Spleen (tissue), 13 donors: ENCODE measurements at places on chromosomes 3 and 15. TPM values are rescaled to one million over a fixed set of nuclear protein-coding genes. Genes with fewer than 3 reads are reported as not detected.
A peak's percentile ranks its signal among the peaks of the same experiment; 100 is the strongest.

The EFL1 gene
- 5.4 TPM for polyA plus RNA-seq

The GASK1A gene
- 0.59 TPM for polyA plus RNA-seq

The WDR49 gene
- 0.06 TPM for polyA plus RNA-seq

The TRNT1 gene
- polyA plus RNA-seq = 12.6 TPM

The HCLS1 gene
- 207 TPM for polyA plus RNA-seq

The CYP1A2 gene
- polyA plus RNA-seq = not detected

The TMEM89 gene
- 0.42 TPM for polyA plus RNA-seq

The ZNF385D gene
- 0.05 TPM for polyA plus RNA-seq

The SKIL gene
- 9.1 TPM for polyA plus RNA-seq

The B3GNT5 gene
- 0.61 TPM for polyA plus RNA-seq

The RTP1 gene
- not detected for polyA plus RNA-seq

The HIGD2B gene
- not detected for polyA plus RNA-seq

The CFAP100 gene
- not detected for polyA plus RNA-seq

The SLC15A2 gene
- 4.3 TPM for polyA plus RNA-seq

The CXCR6 gene
- 2.6 TPM for polyA plus RNA-seq

The CPN2 gene
- 1.2 TPM for polyA plus RNA-seq

GRCh38 chr15:77822631-77823230 lies 190.0 kb upstream of the LINGO1 start:
- no peak overlapping the region for H3K4me3 ChIP-seq
- DNase-seq = no peak
- peaks cover 43% of the 10 kb centered on the region for H3K27me3 ChIP-seq
- H3K36me3 ChIP-seq = no peaks in the 10 kb centered on the region

GRCh38 chr15:45427085-45427484 lies 48.7 kb upstream of the GATM start:
- H3K36me3 ChIP-seq = peaks cover 8% of the 10 kb centered on the region
- H3K27me3 ChIP-seq = peaks cover 6% of the 10 kb centered on the region
- H3K4me1 ChIP-seq = peaks cover 7% of the 10 kb centered on the region
- no peak for DNase-seq
- H3K27ac ChIP-seq = no peak overlapping the region
- H3K4me3 ChIP-seq = no peak overlapping the region

- DNase-seq = no peak
- no peaks in the 10 kb centered on the region for H3K27me3 ChIP-seq
- no peak overlapping the region for H3K4me3 ChIP-seq
Observed at GRCh38 chr3:8482960-8483665, 18.5 kb upstream of the LMCD1 start.

- H3K27me3 ChIP-seq = no peaks in the 10 kb centered on the region
- no peak for DNase-seq
- H3K27ac ChIP-seq = no peak overlapping the region
- H3K4me1 ChIP-seq = no peaks in the 10 kb centered on the region
- no peaks in the 10 kb centered on the region for H3K36me3 ChIP-seq
Observed at GRCh38 chr3:107025961-107026360, 351.3 kb upstream of the CCDC54 start.

GRCh38 chr3:136624894-136625815 lies 127.0 kb downstream of the STAG1 start:
- no peaks in the 10 kb centered on the region for H3K27me3 ChIP-seq
- H3K4me3 ChIP-seq = no peak overlapping the region
- no peak for DNase-seq
- H3K27ac ChIP-seq = no peak overlapping the region

- H3K27me3 ChIP-seq = peaks cover 18% of the 10 kb centered on the region
- H3K27ac ChIP-seq = peak within 1 kb of the TSS; percentile 94
- H3K4me3 ChIP-seq = peak within 1 kb of the TSS; percentile 89
- H3K36me3 ChIP-seq = no peaks in the 10 kb centered on the region
- peak; percentile 94 for DNase-seq
Observed at GRCh38 chr15:82045892-82046665, at the start of gene MEX3B. TSS of gene MEX3B (minus strand) at chr15:82046018. CDS start at chr15:82045705, 313 bp downstream.

GRCh38 chr3:142226474-142226873 lies 1.1 kb upstream of the GK5 start:
- no peak for DNase-seq
- peaks cover 6% of the 10 kb centered on the region for H3K4me1 ChIP-seq
- no peak overlapping the region for H3K4me3 ChIP-seq
- H3K27me3 ChIP-seq = no peaks in the 10 kb centered on the region

DNA sequence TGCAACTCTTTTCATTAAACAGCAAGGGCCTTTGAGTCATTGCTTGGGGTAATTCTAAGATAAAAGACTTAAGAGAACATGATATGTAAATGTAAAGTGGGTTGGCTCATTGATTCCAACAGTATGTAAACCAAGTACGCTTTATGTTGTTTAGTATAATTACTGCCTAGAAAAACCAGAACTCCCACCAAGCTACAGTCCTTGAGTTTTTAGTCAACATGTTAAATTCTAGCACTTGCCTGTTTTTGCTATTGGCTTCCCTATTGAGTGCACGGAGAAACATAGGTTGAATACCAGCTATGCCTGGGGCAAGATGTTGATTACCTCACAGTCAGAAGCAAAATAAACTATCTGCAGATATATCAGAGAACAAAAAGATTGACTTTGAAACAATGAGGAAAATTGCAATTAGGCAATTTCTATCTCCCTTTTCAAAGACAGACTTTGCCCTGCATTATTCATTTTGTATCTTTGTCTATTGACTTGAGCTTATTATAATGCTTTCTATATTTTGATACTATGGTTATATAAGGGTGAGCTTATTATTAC lies 179.3 kb downstream of the ZPLD1 start:
- no peaks in the 10 kb centered on the region for H3K27me3 ChIP-seq
- H3K4me3 ChIP-seq = no peak overlapping the region
- no peaks in the 10 kb centered on the region for H3K4me1 ChIP-seq
- DNase-seq = no peak

GRCh38 chr15:39493424-39494067 lies 87.3 kb upstream of the THBS1 start:
- no peak overlapping the region for H3K27ac ChIP-seq
- no peaks in the 10 kb centered on the region for H3K27me3 ChIP-seq
- DNase-seq = no peak
- peaks cover 3% of the 10 kb centered on the region for H3K4me1 ChIP-seq

DNA sequence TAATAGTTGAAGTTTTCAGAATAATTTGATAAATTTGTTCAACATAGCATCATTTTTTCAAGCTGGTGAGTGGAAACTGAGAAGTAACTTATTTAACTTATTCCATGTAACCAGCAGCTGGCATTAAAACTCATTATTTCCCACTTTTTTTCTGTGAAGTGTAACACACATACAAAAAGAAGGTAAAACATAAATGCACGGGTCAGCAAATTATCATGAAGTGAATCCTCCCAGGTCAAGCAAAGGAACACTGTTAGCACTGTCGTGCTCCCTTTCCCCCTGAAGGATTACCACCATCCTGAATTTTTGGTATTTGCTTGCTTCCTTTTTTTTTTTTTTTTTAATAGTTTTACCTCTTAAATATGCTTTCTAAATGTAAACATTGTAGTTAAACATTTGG lies 77.6 kb upstream of the LRRFIP2 start:
- H3K27ac ChIP-seq = no peak overlapping the region
- H3K4me3 ChIP-seq = no peak overlapping the region
- H3K27me3 ChIP-seq = no peaks in the 10 kb centered on the region
- peaks cover 9% of the 10 kb centered on the region for H3K36me3 ChIP-seq
- no peak for DNase-seq
- peaks cover 40% of the 10 kb centered on the region for H3K4me1 ChIP-seq

GRCh38 chr3:87778876-87779275 lies 279.9 kb downstream of the CGGBP1 start:
- no peak overlapping the region for H3K27ac ChIP-seq
- H3K27me3 ChIP-seq = no peaks in the 10 kb centered on the region
- no peak for DNase-seq
- no peak overlapping the region for H3K4me3 ChIP-seq

DNA sequence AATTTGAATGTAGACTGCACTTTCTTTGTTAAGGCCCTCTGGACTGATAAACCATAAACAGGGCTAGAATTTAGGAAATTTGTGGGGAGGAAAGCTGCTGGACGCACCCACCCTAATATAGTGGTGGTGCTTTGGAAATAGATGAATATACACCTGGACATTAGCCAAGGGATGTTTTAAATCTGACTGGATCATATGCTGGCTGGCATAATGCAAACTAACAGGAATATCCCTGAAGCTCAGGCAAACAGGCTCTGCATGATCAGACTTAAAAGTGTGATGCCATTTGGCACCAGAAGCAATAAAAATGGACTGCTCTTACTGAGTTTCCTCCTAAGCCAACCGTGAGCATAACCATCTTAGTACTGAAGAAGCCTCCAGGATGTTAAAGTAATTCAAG lies 465.8 kb upstream of the ROBO1 start:
- no peaks in the 10 kb centered on the region for H3K27me3 ChIP-seq
- H3K4me3 ChIP-seq = no peak overlapping the region
- H3K4me1 ChIP-seq = no peaks in the 10 kb centered on the region

DNA sequence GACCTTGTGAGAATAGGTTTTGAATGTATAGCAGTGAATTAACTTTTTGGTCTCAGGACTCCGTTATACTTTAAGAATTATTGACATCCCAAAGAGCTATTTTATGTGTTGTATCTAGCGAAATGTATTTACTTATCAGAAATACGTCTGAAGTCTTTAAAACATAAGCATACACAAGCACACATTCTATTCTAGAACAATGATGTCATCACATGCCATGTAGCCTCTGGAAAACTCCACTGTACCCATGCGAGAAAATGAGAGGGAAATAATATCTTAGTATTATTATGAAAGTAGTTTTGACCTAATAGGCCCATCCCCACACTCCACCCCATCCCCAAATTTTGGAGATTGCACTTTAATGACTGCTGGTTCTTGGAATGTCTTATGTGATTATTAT lies 1.5 kb downstream of the POLR2M start:
- H3K4me3 ChIP-seq = peak overlapping the region; percentile 78
- no peak for DNase-seq

DNA sequence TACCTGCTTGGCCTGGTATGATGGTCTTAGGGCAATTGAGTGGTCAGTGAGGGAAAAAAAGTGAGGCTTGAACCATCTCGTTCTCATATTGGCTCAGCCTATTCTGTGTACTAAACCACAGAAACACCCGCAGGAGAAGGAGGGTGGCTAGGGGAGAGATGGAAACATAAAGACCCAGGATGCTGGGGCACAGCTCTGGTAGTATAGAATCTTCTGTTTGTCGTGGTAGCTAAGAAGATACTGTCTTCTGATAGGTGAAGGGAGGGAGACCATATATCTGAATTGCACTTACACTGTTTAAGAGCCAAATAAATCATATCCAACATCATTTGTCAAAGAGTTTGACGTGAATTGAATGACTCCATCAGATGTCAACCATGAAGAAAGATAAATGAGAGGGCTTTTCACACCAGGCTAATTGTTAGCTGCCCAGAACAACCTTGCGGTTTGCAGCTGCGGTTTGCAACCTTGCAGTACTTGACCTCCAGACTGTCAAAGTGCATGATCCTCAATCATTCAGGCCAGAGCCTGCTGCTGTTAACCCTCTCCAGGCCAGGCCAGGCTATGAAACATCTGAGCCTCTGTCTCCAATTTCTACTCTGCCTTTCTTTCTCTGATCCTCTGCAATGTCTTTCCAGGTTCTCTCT lies 40.9 kb upstream of the PIK3R4 start:
- no peaks in the 10 kb centered on the region for H3K4me1 ChIP-seq
- no peak for DNase-seq
- H3K27me3 ChIP-seq = no peaks in the 10 kb centered on the region
- H3K36me3 ChIP-seq = no peaks in the 10 kb centered on the region
- no peak overlapping the region for H3K27ac ChIP-seq
- H3K4me3 ChIP-seq = no peak overlapping the region

GRCh38 chr3:82294609-82295008 lies 533.2 kb upstream of the GBE1 start:
- no peak overlapping the region for H3K4me3 ChIP-seq
- H3K4me1 ChIP-seq = no peaks in the 10 kb centered on the region
- no peak overlapping the region for H3K27ac ChIP-seq
- DNase-seq = no peak

DNA sequence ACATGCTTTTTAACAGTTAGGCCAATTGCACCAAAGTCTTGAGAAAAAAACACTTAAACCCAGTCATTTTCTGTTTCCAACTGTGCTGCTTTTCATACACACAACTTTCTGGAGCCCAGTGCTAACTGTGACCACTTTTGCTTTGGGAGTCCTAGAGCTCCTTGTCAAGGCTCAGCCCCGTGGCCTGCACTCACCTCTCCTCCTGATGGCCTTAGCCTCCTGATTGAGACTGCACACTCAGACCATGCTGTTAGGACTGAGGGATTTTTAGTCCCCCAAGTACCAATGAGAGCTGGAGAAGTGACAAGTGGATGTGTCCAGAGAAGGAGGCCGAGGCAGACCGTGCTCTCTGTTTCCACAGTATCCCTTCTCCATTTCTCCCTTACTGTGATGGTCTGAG lies 15.2 kb upstream of the RARRES1 start:
- H3K4me3 ChIP-seq = no peak overlapping the region
- peaks cover 29% of the 10 kb centered on the region for H3K36me3 ChIP-seq
- DNase-seq = no peak
- H3K4me1 ChIP-seq = no peaks in the 10 kb centered on the region

DNA sequence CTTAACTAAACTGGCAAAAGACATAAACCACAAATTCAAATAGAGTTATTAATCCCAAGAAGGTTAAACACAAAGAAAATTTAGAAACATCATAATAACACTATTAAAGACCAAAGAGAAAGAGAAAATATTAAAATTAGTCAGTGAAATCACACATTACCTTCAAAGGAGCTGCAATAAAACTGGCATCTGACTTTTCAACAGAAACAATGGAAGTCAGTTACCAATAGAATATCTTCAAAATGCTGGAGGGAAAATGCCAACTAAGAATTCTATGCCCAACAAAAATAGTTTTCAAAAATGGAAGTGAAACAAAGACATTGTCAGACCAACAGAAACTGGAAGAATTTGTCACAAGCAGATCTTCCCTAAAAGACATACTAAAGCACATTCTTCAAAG lies 68.7 kb upstream of the RNF7 start:
- H3K4me1 ChIP-seq = no peaks in the 10 kb centered on the region
- H3K4me3 ChIP-seq = no peak overlapping the region
- H3K27ac ChIP-seq = no peak overlapping the region
- DNase-seq = no peak
- H3K27me3 ChIP-seq = no peaks in the 10 kb centered on the region

DNA sequence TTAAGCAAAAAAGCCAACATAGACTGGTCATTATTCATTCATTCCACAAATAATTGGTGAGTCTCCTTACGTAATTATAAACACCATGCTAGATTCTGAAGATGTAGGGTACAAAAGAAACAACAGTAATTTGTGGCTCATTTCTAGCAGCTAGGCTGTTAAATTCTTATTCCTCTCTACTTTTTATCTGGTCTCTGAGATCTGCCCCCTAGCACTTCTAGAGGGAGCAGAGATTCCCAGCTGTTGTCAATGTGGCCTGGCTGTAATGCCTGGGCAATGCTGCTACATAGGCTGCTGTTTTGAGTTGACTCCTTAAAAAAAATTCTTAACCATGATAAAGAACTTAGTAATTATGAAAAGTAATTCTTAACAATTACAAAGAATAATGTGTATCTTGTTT lies 434.9 kb upstream of the THRB start:
- H3K4me1 ChIP-seq = no peaks in the 10 kb centered on the region
- H3K27me3 ChIP-seq = no peaks in the 10 kb centered on the region
- no peak overlapping the region for H3K27ac ChIP-seq
- no peaks in the 10 kb centered on the region for H3K36me3 ChIP-seq
- no peak overlapping the region for H3K4me3 ChIP-seq

- DNase-seq = no peak
- no peaks in the 10 kb centered on the region for H3K4me1 ChIP-seq
- H3K4me3 ChIP-seq = no peak overlapping the region
- no peaks in the 10 kb centered on the region for H3K36me3 ChIP-seq
- H3K27me3 ChIP-seq = no peaks in the 10 kb centered on the region
Observed at GRCh38 chr3:43074901-43075689, 30.8 kb downstream of the POMGNT2 start.
